ENCODE measurements at places on chromosomes 5 and 9.

GRCh38 chr5:59538750-59539121 is 354.8 kb downstream of the PDE4D start:
- DNase-seq: no peak

- DNase-seq: no peak
These were observed 194.7 kb downstream of the DNAH5 start for GRCh38 chr5:13749766-13750165.

- DNase-seq: no peak
These were observed 371.4 kb downstream of the PSAT1 start for GRCh38 chr9:78668148-78668832.

GRCh38 chr5:133779828-133780475 is 167.6 kb upstream of the FSTL4 start:
- DNase-seq: no peak

GRCh38 chr5:108681079-108681921 is 66.4 kb upstream of the FER start:
- peak; percentile 38 for DNase-seq

GRCh38 chr5:10145923-10146401 is 103.7 kb downstream of the ATPSCKMT start:
- no peak for DNase-seq

DNA sequence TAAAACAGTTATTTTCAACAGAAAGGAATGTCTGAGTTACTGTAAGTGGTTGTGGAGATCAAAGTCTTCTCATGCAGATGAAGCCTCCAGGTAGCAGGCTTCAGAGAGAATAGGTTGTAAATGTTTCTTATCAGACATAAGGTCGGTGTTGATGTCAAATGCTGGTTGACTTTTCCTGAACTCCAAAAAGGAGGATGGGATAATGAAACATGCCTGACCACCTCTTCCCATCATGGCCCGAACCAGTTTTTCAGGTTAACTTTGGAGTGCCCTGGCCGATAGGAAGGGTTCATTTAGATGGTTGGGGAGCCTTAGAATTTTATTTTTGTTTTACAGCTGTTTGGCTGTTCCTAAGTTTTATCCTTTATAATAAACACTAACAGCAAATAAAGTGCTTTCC is 478.4 kb downstream of the ACTL7B start:
- no peak for DNase-seq

GRCh38 chr9:33104401-33104800 is 27.9 kb upstream of the SMU1 start:
- DNase-seq: no peak

- DNase-seq: peak; percentile 20
These were observed 164.8 kb upstream of the VCAN start for GRCh38 chr5:83306572-83307241.

- DNase-seq: no peak
These were observed 33.4 kb upstream of the AIF1L start for GRCh38 chr9:131062969-131063368.

DNA sequence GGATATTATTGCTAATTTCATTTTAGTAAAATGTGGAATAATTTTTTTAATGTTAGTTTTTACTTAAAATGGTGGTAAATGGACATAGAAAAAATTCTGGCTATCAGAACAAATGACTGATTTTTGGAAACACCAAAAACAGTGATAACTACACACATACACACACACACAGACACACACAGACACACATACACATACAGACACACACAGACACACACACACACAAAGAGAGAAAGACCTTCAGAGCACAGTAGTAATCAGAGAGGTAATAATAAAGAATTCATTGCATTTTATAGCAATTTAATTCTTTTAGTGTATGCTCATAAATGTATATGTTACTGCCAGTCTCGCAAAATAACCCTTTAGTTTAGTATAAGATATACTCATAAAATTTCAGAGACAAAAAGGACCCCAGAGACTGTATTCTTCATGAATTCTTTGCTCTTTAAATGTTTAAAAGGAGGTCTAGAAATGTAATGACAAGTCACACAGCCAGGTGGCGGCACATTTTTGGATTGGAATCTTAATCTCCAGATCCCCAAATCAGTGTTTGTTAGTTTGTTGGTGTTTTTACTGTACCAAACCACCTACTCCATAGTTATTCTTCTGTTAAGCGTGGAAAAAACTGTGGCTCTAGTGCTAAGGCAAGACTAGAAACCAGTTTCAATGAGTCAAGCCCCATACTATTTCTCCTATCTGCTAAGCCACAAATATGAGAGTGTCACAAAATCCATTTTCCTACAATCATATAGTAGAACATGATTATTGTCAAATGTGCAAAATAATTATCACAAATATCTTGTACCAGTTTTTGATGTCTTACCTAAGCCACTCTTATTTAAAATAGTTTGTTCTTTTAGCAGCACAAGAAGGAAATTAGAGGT is 109.9 kb downstream of the EDIL3 start:
- DNase-seq: no peak

DNA sequence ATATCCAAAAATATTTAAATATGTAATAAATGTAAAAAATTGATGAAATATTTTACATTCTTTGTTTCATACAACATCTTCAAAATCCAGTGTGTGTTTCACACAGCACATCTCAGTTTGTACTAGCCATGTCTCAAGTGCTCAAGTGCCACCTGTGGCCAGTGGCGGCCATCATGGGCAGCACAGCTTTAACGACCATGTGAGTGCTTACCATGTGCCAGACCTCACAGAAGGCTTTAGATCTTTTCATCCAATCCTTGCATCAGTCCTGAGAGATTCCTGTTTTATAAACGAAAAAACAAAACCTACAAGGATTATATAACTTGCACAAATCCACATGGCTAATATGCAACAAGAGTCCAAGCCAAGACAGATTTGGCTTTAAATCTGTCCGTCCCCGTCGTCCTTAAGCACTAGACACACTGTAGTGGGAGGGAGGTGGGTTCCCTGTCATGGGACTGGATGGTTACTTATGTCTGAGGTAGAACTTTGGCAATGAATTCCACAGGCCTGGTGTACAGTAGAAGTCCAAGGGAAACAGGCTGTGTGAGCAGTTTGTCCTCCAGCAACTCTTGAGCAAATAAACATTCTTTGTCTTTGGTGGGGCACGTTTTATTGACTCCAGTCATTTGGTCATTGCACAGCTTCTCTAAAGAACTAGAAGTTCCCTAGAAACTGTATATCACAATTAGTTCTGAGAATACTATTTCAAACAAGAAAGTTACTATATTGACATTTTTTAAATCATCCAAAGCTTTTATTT is 25.0 kb upstream of the F2R start:
- no peak for DNase-seq

DNA sequence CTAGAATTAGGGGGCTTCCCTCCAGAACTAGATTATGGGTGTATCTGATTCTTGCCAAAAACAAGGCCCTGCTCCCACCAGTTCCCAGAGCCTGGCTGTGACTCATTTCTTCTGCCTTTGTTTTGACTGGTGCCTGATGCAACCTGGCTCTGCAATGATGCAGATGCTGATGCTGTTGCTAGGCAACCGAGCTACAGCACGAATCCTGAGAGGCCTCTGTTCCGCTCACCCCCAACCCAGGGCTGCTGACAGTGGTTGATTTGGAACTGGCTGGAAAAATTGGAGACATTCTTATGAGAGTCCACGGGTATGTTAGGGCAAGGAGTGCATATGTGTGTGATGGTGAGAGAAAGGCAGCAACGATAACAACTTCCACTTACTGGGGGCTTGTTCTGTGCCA is 100.3 kb downstream of the NSG2 start:
- no peak for DNase-seq

DNA sequence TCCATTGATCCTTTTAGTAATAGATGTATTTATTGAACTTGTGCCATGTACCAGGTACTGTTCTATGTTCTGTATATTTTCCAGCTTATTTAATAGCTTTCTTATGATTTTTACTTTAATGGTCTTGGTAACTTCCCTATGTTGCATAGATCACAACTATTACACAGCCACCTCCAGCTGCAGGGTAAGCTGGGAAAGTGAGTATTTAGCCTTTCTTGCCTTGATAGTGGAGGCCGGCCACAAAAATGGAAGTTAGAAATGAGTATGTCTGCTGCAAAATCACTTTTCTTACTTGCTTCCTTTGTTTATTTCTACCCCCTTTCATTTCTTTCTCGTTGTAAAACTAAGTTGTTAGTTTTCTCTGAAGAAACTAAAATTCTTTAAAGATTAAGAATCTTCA is 43.1 kb upstream of the ANKDD1B start:
- DNase-seq: no peak

DNA sequence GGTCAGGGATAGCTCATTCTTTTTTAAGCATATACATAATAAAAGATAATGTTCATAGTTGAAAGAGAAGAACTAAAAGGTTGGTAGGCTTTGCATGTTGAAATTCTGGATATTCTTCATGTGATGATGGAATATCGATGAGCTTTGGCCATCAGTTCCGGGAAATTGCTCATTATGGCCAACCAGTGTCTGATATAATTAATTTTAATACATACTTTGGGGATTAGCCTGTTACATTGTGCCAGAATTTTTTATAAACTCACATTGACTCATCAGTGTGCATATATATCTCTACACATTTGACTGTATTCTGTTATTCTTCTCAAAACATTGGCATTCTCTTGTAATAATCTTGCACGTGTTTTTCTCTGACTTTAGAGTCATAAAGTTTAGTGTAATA is 84.3 kb downstream of the NNT start:
- DNase-seq: no peak

- no peak for DNase-seq
These were observed 1.9 kb downstream of the HDAC3 start for GRCh38 chr5:141634720-141635119.

DNA sequence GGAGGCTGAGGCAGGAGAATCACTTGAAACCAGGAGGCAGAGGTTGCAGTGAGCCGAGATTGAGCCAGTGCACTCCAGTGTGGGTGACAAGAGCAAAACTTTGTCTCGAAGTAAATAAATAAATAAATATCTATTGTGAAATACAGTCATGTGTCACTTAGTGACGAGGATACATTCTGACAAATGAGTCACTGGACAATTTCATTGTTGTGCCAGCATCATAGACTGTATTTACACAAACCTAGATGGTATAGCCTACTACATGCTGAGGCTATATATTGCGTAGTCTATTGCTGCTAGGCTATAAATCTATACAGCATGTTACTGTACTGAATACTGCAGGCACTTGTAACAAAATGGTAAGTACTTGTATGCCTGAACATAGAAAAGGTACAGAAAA is 61.1 kb upstream of the CCL21 start:
- no peak for DNase-seq

DNA sequence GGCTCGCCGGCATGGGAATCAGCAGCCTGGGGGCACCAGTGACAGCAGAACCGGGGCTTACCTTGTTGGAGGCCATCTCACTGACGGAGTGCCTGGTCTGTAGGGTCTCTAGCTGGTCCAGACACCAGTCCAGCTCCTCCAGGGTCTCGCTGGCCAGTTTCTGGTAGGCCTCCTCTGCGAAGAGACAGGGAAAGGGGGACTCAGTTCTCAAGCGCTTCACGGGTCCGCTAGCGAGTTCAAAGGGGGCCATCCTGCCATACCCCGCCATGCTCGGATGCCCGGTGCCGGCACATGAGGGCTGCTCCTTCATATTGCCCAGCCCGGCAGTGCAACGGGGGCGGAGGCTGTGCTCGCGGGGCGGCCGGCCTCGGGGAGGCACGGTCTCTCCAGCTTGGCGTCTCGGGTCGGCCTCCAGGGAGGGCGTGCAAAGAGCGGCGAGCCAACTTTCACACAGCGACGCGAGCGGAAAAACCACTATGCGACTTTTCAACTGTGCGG is 456.0 kb downstream of the RAB3C start:
- DNase-seq: no peak

DNA sequence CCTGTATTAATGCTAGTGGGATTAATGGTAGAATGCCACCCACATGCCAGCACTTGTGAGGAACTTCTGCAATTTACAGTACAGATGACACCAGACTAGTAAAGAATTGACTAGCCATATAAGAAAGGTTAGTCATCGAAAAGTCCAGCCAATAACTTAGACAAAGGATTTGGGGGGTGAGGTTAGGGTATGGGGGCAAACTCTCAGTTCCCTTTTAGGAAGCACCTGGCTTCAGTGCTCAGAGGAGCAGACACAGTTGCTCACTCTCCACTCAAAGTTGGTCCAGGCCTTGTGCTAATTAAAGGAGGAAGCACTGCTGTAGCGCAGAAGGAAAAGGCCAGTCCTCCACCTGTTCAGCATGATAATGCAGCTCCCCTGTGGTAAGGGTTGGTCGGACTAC is 25.2 kb downstream of the TGFBR1 start:
- no peak for DNase-seq

- DNase-seq: peak; percentile 42
These were observed 77.3 kb downstream of the UBE2QL1 start for GRCh38 chr5:6525910-6526309.

- DNase-seq: no peak
These were observed 29.2 kb downstream of the OSMR start for GRCh38 chr5:38874948-38875456.

DNA sequence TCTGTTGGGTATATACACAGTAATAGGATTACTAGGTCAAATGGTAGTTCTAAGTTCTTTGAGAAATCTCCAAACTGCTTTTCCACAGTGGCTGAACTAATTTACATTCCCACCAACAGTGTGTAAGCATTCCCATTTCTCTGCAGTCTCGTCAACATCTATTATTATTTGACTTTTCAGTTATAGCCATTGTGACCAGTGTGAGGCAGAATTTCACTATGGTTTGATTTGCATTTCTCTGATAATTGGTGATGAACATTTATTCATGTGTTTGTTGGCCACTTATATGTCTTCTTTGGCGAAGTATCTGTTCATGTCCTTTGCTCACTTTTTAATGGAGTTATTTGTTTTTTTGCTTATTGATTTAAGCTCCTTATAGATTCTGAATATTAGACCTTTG is 596.2 kb upstream of the DAB2 start:
- no peak for DNase-seq

- peak; percentile 50 for DNase-seq
These were observed 28.4 kb downstream of the MTX3 start for GRCh38 chr5:79962575-79963222.

- DNase-seq: no peak
These were observed 31.1 kb downstream of the RPS23 start for GRCh38 chr5:82246960-82247574.

GRCh38 chr5:72268753-72269410 is 51.2 kb downstream of the MRPS27 start:
- DNase-seq: no peak

GRCh38 chr9:37486616-37487548 is 1.1 kb downstream of the POLR1E start:
- DNase-seq: no peak

- no peak for DNase-seq
These were observed 33.4 kb upstream of the NCS1 start for GRCh38 chr9:130138791-130139190.

All from H54 (cell line).